ENCODE measurements at places on chromosomes 16 and 17. TPM values are rescaled to one million over a fixed set of nuclear protein-coding genes. Genes with fewer than 3 reads are reported as not detected.

DNA sequence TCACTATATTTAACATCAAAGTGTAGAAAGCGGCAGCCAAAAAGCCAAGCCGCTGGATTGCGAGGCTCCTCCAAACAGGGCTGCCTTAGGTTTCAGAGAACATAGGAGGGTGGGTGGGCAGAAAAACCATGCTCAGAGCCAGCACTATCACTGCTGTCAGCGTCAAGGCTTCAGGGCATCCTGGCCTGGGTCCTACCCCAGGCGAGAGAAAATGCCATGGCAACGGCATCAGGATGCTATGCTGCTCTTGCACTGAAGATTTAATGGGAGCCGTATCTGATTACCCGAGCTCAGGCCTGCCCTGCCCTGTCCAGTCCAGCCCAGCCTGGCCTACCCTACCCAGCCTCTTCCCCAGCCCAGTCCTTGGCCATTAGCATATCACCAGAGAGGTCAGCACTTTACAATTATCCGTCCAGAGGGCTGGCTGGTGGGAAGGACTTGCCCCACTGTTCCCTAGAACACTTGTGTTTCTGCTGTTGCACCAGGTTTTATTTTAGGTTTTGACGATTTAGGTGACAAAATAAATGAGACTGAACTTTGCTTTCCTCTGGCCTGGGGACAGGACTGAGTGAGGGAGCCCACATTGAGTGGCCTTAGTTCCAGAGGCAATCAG is 61.1 kb downstream of the TOM1L2 start:
- no peak for DNase-seq
- peaks cover 15% of the 10 kb centered on the region for H3K4me1 ChIP-seq
- no peaks in the 10 kb centered on the region for H3K36me3 ChIP-seq
- H3K27ac ChIP-seq, result no peak overlapping the region
- no peaks in the 10 kb centered on the region for H3K27me3 ChIP-seq

The ZNF19 gene
- 2.8 TPM for total RNA-seq

The TM4SF5 gene
- total RNA-seq, result not detected

GRCh38 chr16:69483611-69484010 is 59.2 kb downstream of the CYB5B start:
- H3K4me1 ChIP-seq, result peaks cover 12% of the 10 kb centered on the region
- no peaks in the 10 kb centered on the region for H3K27me3 ChIP-seq
- no peak overlapping the region for H3K27ac ChIP-seq
- H3K4me3 ChIP-seq, result no peak overlapping the region

GRCh38 chr16:51753467-51754127 is 602.5 kb upstream of the SALL1 start:
- H3K4me1 ChIP-seq, result no peaks in the 10 kb centered on the region
- H3K36me3 ChIP-seq, result no peaks in the 10 kb centered on the region
- no peaks in the 10 kb centered on the region for H3K27me3 ChIP-seq
- no peak for DNase-seq

DNA sequence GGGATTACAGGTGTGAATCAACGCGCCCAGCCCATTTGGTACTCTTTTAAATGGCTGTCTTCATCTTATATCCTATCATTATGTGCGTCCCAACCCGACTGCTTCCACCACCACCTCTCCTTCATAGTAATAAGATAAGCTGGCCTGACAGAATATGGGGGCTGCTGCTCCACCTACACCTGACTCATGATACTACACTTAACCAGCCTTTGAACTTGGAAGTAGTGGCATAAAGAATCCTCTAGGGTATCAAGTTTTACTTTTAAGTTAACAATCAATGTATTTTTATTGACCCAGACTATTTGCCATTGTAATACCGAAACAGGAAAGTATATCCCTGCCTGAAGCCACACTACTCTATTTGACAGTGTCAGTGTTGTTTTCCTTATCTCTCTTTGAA is 18.8 kb downstream of the PDZD9 start:
- H3K27me3 ChIP-seq, result no peaks in the 10 kb centered on the region
- H3K4me3 ChIP-seq, result no peak overlapping the region
- no peak overlapping the region for H3K27ac ChIP-seq

DNA sequence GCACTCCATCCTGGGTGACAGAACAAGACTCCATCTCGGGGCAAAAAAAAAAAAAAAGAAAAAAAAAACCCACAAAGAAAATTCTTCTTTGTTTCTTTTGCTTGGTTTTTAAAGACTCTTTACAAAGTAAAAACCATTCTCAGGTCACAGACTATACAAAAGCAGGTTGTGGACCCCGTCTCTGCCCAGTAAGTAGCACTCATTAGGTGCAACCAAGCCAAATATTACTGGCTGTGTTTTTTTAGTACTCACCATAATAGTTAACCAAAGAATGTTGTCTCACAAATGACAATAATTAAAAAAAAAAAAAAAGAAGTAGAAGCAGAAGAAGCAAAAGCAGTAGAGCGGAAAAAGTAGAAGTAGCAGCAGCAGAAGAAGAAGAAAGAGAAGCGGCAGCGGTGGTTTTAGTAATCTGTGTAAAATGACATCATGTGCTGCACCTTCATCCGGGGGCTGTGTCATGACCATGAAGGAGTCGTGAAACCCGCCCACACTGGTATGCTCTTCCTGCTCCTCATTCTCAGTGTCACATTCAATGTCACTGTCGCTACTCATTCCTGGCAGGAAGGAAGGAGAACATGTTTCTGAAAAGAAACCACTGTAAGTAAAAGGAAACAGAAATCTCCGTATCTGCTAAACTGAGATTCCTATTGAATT is 105.4 kb downstream of the TRIM37 start:
- peaks cover 29% of the 10 kb centered on the region for H3K4me1 ChIP-seq
- peak overlapping the region; percentile 69 for H3K27ac ChIP-seq
- peak; percentile 82 for DNase-seq
- H3K4me3 ChIP-seq, result peak overlapping the region; percentile 40
- H3K27me3 ChIP-seq, result no peaks in the 10 kb centered on the region
- no peaks in the 10 kb centered on the region for H3K36me3 ChIP-seq

The KRTAP9-8 gene
- total RNA-seq, result not detected

DNA sequence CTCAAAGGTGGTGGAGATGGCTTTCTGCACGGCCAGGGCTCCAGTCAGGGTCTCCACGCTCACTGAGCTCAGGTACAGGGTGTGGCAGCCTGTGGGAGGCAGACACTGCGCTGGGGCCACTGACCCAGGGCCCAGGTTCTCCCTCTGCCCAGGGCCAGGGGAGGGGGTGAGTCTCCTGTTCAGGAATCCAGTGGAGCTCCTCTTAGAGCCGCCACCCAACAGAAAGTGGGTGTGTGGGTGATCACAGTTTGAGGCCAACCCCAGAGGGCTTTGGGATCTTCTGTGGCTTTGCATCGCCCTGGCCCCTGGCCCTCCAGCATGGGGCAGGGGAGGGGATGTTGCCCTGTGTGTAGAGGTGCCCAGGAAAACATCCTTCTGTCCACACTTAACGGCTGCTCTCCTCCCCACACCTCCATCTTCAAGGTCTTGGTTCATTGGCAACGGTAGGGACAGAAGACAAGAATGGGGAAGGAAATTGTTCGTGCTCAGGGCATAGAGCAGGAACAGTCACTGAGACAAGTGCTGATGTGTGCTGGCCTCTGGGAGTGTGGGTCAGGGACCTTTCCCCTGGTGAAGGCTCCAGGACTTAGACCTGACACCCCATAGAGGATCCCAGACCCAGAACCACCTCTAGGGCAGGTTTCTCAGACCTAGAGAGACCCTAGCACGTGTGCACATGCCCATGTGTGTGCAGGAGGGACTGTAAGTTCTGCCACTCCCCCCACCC is 21.5 kb downstream of the TNS4 start:
- no peaks in the 10 kb centered on the region for H3K27me3 ChIP-seq
- peaks cover 9% of the 10 kb centered on the region for H3K4me1 ChIP-seq
- H3K27ac ChIP-seq, result no peak overlapping the region
- H3K36me3 ChIP-seq, result no peaks in the 10 kb centered on the region

- H3K27ac ChIP-seq, result no peak overlapping the region
- H3K4me1 ChIP-seq, result no peaks in the 10 kb centered on the region
- no peak overlapping the region for H3K4me3 ChIP-seq
- peaks cover 29% of the 10 kb centered on the region for H3K36me3 ChIP-seq
- no peaks in the 10 kb centered on the region for H3K27me3 ChIP-seq
Observed at GRCh38 chr17:5373112-5373511, 46.4 kb downstream of the NUP88 start.

GRCh38 chr17:67027031-67027628 is 17.2 kb upstream of the CACNG1 start:
- no peaks in the 10 kb centered on the region for H3K36me3 ChIP-seq
- H3K4me1 ChIP-seq, result no peaks in the 10 kb centered on the region
- H3K27me3 ChIP-seq, result peaks cover 2% of the 10 kb centered on the region
- H3K4me3 ChIP-seq, result no peak overlapping the region
- H3K27ac ChIP-seq, result no peak overlapping the region
- DNase-seq, result peak; percentile 4

DNA sequence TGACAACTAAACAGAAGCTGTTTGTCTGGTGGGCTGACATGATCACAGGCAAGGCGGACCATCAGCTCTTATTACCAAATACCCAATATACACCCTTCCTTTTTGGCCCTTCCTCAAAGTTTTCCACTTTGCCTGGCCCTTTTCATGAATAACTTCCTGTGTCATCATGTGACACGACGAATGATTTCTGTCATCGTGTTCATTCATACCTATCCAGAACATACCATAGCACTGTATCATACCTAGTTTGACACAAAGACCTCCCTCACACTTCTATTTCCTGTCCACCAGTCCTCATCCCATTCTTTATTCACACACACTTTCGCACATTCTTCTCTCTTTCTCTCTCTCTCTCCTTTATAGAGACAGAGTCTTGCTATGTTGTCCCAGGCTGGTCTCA is 131.8 kb downstream of the STX8 start:
- no peak for DNase-seq
- H3K4me1 ChIP-seq, result no peaks in the 10 kb centered on the region
- H3K27me3 ChIP-seq, result no peaks in the 10 kb centered on the region
- no peaks in the 10 kb centered on the region for H3K36me3 ChIP-seq
- H3K4me3 ChIP-seq, result no peak overlapping the region

GRCh38 chr16:4679156-4679849 is 14.1 kb upstream of the NUDT16L1 start:
- H3K4me3 ChIP-seq, result no peak overlapping the region
- H3K27me3 ChIP-seq, result no peaks in the 10 kb centered on the region
- no peak overlapping the region for H3K27ac ChIP-seq
- H3K36me3 ChIP-seq, result no peaks in the 10 kb centered on the region
- DNase-seq, result no peak

The CBFA2T3 gene
- total RNA-seq, result 2.2 TPM

- H3K36me3 ChIP-seq, result peaks cover 2% of the 10 kb centered on the region
- H3K4me3 ChIP-seq, result peak overlapping the region; percentile 48
- no peaks in the 10 kb centered on the region for H3K27me3 ChIP-seq
- no peak overlapping the region for H3K27ac ChIP-seq
- DNase-seq, result peak; percentile 43
- H3K4me1 ChIP-seq, result peaks cover 14% of the 10 kb centered on the region
Observed at GRCh38 chr16:67661101-67661761, 471 bp downstream of the PARD6A start.

GRCh38 chr17:1002771-1003555 is 6.0 kb downstream of the TIMM22 start:
- H3K4me3 ChIP-seq, result no peak overlapping the region
- peak overlapping the region; percentile 85 for H3K27ac ChIP-seq
- peaks cover 22% of the 10 kb centered on the region for H3K36me3 ChIP-seq
- H3K27me3 ChIP-seq, result no peaks in the 10 kb centered on the region
- H3K4me1 ChIP-seq, result peaks cover 57% of the 10 kb centered on the region
- DNase-seq, result peak; percentile 67

The SYNGR2 gene
- 75.0 TPM for total RNA-seq

The SPN gene
- 0.07 TPM for total RNA-seq

DNA sequence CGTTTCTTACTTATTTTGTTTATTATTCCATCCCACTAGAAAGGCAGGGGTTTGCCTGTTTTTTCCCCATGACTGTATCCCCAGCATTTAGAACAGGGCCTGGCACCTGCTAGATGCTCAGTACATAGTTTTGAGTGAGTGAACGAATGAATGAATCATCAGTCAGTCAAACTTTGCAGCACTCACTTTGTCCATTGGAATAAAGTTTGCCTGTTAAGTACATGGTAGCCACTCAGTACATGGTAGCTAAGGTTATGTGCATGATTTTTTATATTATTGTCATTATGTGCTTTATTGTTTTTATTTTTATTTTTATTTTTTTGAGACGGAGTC is 88.5 kb downstream of the CMIP start:
- H3K4me1 ChIP-seq, result peaks cover 7% of the 10 kb centered on the region
- no peaks in the 10 kb centered on the region for H3K27me3 ChIP-seq
- no peak overlapping the region for H3K27ac ChIP-seq

All from astrocyte (in vitro differentiated cells and primary cell).